ENCODE measurements at places on chromosomes 4 and X.

- no peak for DNase-seq
Measured at GRCh38 chr4:48722509-48723446, 57.3 kb downstream of the FRYL start.

DNA sequence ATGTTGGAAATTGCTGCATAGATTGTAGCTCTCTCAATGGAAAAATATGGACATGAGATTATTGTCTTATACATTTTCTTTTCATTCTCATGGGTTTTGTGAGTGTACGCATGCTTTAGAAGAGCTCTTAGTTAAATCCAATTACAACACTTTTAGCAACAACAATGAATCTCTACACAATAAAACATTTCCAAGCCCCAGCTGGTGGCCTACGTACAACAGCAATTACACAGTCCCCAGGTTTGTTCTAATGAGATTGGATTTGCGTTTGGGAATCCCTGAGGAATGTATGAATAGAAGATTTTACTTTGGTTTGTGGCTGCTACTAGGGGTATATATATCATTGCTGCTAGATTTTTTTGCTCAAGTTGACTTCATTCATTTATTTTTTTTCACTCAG lies 98.6 kb downstream of the FHDC1 start:
- DNase-seq, result no peak

DNA sequence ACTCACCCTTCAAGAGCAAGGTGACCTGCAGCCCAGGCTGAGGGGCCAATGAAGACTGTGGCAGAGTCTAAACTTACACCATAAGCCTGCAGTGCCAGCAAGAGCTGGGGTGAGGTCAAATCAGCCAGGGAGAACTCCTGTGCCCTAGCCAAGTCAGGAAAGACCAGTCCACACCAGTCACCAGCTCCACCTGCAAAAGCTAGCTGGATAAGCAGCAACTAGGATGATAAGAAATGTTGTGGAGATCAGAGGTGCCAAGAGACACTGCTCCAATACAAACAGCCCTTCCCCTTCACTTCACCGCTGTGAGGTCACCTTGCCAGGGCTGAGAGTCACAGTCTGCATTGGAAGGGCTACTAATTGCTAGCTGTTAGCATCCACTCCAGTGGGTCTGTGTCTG lies 31.3 kb downstream of the NIPAL1 start:
- no peak for DNase-seq

GRCh38 chr4:55385201-55385649 lies 10.5 kb upstream of the TMEM165 start:
- no peak for DNase-seq

- DNase-seq, result no peak
Measured at GRCh38 chrX:120365968-120366367, 4.1 kb downstream of the ATP1B4 start.

- DNase-seq, result no peak
Measured at GRCh38 chrX:28498658-28499057, 88.6 kb upstream of the IL1RAPL1 start.

DNA sequence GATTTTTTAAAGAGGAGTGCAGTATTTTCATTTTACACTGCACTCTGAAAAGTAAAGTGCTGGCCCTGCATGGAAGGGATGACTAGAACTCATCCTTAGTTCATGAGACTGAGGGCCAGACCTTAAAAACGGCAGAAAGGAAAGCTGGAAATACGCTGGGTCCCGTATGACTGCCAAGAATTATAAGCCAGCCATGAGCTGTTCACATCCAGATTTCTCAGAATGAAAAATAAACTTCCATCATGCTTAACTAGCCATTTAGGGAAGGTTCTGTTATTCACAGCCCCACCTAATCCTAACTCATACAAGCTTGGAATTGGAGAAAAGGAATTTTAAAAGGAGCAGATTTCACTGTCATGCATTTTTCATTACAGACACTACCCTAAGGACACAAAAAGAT lies 894.4 kb downstream of the FAT4 start:
- DNase-seq, result no peak

- no peak for DNase-seq
Measured at GRCh38 chr4:125043486-125043885, 271.3 kb upstream of the FAT4 start.

- no peak for DNase-seq
Measured at GRCh38 chr4:83552083-83552482, 16.2 kb downstream of the GPAT3 start.

DNA sequence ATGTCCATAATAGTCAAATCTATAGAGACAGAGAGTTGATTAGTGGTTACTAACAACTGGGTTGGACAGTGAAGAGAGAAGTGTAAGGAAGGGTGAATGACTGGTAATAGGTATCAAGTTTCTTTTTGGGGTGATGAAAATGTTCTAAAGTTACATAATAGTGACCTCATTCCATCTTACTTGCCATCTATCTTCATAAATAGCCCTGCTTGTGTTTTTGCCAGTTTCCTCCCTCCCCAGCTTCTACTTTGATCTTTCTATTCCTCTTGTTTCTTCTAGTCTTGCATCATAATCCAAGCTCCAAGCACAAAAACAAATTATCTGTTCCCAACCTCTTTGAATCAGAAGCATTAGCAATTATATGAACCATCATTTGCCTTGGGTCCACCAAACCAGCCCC lies 40.2 kb upstream of the TET2 start:
- no peak for DNase-seq

- DNase-seq, result no peak
Measured at GRCh38 chr4:92399032-92399431, 95.3 kb downstream of the GRID2 start.

DNA sequence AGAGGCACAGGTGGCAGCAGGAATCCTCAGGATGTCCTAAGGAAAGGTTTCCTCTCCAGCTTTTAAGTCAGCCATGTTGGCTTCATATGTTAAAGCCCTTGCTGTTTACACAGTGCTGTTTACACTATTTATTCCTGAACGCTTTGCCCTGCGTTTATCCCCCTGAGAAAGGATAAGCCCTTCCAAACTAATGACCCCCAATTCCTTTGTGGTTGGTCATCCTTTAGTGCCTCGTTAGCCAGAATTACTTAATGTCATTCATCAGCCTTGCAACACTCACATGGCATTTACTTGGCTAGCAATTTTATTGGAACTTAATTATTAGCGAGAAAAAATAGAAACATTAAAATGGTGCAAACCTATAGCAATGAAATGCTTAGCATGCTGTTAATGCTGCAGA lies 23.8 kb downstream of the VCX2 start:
- DNase-seq, result no peak

GRCh38 chr4:78059524-78059889 lies 2.4 kb downstream of the FRAS1 start:
- peak; percentile 85 for DNase-seq

All from renal cortex interstitium (tissue), 15 donors.